NAMALWA (cell line): ENCODE measurements at places on chromosomes 13 and 19.
A peak's percentile ranks its signal among the peaks of the same experiment; 100 is the strongest.

GRCh38 chr13:111474136-111475002, 153.9 kb downstream of the TEX29 start:
- peak; percentile 69 for DNase-seq

DNA sequence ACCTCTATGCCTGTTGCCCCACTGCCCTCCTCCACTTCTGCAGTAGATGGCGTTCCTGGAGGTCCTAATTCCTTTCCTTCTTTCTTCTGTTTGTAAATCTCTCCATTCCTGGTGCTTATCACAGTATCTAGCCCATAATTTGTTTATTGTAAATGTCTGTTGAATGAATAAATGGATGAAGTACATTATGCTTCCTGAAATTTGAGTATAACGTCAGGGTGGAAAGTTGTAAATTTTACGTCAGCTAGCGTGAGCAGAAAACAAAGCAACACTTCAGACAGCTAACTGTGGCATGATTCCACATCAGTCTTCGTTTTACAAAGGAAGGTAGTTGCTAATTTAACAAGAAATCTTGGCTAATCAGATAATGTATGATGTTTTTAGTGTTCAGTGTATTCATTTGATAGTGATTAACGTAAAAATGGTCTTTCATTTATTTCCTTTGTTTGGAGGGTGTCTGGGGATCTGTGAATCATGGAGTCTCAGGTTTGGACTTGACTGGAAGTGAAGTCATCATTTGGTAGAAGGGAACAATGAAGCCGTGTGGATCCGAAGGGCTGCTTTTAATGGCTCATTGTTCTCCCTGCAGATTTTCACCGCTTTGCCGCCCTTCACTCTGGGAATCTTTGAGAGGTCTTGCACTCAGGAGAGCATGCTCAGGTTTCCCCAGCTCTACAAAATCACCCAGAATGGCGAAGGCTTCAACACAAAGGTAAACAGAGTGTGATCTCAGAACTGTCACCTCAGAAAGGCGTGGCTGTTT, 215.1 kb downstream of the SHISA2 start:
- DNase-seq = no peak

DNA sequence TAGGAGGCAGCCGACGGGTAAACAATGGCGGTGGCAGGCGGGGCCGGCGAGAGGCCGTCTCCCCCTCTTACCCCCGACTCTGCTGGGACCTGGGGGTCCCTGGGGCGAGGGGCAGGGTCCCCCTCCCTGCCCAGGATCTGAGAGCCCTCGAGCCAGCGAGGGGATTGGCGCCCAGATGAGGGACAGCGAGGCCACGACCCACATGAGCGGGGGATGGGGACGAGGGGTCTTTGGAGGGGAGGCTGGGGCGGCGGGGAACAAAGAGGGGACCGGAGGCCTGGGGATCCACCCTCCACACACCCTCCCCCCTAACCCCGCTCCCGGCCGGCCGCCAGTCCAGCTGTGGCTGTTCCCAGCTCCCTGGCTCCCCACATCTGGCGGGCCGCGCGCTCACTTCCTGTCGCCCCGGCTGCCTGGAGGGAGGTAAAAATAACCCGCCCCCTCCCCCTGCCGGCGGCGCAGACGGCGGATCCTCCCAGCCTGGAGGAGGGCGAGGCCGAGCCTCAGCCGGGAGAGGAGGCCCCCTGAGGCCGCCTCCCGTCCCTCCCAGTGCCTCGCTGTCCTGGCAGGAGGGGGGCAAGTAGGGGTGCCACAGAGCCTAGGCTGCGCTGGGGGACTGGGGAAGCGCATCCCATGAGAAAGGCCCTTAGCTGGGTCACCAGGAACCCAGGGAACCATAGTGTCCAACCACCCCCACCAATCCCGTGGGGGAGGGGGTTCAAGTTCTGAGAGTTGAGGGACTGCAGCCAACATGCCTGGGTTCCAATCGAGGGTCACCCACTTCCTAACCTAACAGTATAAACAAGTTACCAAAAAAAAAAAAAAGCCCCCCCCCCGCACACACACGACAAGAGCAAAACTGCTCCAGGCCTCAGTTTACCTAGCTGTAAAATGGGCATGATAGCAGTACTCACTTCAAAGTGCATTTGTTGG, 29.3 kb upstream of the NANOS3 start:
- peak; percentile 70 for DNase-seq

- DNase-seq = no peak
Observed at GRCh38 chr13:95620825-95621498, 23.5 kb downstream of the DZIP1 start.

DNA sequence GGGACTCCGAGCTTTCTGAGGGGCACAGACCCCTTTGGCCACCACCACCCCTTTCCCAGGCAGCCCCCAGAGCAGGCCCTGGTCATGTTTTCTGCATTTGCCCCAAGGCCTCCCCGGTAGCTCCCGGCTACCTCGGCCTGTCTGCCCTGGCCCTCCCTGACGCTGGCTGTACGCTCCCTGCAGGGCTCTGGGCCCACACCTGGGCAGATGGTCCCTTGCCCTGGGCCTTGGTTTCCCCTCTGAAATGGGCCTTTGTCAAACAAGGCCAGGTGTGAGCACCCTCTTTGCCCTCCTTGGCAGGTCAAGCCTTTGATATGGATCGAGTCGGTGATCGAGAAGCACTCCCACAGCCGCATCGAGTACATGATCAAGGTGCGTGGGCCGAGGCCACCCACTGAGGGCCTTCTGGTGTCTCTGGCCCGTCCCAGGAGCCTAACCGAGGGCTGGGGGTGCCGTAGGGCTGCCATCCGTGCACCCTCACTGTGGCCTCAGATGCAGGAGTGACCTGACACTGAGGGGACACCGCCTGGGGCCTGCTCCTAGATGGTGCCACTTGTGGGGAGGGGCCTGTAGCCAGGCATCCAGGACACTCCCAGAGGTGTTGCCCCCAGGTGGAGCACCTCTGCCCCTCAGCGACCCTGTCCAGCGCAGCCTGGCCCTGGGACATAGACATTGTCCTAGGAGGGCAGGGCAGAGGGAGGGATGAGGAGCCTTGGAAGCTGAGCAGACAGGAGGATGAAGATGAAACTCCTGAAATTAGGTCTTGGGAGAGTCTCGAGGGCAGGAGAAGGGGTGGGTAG, 30.3 kb downstream of the AP1M1 start:
- no peak for DNase-seq

DNA sequence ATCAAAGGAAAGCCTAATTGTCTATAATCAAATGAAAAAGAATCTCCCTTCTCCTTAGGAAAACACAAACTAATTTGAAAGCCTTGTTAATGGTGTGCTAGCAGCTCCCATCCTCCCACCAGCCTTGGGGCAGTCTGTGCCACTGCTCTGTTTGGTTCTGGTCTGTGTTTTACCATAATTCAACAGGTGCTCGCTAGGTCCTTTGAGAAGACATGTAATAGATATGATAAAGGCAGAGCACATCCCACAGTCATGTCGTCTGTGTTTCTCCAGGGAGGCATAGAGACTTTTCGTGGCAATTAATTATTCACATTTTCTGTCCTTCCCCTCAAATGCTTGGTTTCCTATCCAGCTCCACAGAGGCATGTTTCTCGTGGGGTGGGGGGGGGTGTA, 23.8 kb downstream of the FAM124A start:
- no peak for DNase-seq

- DNase-seq = no peak
Observed at GRCh38 chr13:36438594-36439483, 6.5 kb downstream of the CCNA1 start.

DNA sequence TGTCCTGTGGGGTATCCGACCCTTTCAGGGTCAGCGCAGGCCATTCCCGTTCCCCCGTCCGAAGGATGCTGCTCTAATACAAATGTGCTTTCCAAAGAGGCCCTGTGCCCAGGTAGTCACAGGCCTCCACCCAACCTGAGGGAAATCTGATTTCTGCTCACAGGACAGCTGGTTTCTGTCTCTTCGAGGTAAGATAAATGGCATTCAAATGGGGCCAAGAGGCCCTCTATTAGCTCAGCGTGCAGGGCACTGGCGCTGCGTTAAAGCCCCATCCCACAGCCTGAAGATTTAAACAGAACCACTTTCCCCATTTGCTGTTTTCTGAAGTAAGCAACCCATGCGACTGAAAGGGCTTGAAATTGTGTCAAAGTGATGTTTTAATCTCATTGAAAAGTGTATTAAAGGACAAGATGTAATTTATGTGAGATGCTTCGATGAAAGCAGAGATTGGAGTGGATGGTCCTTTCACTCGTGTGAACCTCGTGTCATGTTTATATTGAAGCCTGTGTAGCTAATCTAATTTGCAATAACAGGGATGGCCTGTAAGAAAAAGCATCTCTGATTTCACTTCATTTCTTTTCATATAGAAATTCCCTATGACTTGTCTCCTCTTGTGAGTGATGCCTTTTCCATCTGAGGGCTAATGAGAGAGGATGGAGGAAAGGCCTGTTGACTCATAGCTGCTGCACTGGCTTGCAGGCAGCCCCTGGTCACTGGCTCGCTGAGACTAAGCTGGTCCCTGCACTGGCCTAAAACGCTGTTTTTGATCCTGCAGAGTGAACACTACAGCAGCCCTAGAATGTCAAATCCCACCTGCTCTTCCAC, 7.3 kb upstream of the SOX1 start:
- DNase-seq = no peak

- DNase-seq = no peak
Observed at GRCh38 chr19:39100500-39101166, 16.5 kb downstream of the ACP7 start.

DNA sequence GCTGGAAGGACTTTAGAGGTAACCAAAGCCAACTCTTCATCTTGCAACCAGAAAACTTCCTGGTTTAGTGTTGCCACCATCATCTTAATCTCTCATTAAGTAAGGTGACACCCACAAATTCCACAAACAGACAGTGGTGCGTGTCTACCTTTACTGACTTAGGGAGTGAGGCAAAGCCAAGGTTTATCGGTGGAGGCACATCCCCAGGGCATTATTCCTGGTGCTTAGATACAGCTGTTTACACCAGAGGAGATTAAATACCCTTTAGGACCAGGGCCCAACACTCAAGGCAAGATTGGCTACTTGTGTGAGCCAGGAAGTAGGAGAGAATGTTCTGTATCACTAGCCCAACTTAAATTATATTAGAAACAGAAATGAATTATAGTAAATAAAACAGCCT, 9.5 kb downstream of the STOML3 start:
- DNase-seq = no peak

DNA sequence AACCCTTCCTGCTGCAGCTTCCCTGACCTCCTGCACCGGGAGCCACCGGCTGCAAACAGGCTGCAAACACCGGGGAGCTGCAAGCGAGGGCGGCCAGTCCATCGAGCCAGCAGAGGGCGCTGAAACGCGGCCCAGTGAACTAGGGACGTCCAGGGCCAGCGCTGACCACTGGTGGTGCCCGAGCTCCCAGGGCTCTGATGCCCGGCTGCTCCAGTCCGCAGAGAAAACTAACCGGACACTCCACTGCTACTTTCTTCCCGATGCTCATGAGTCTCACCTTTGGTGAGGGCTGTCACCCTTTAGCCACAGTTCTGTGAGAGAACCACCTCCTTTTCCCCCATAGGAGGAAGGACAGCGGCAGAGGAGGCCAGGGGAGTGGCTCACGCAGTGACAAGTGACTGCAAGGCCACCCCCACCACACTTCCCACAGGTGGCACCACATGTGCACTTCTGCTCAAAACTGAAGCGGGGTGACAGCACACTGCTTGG, 82.8 kb upstream of the MTIF3 start:
- DNase-seq = peak; percentile 27

DNA sequence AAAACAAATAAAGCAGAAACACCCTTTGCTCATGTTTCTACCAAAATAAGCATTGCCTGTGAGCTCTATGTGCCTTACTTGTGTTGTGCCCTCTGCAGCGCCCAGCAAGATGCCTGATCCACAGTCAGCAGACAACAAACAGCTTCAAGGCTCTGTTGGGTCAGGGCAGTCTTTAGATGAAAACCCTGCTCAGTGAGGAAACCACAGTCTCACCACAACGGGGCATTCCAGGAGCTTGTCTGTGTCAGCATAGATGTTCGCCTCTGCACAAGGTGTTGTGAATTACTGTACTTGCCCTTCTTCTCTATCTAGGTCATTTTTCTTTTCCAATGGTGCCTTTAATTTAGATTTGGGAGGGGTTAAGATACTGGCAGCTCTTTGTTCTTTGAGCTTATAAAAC, 251.9 kb downstream of the COL4A1 start:
- no peak for DNase-seq

- DNase-seq = peak; percentile 45
Observed at GRCh38 chr19:58009666-58010301, 7.2 kb upstream of the ZNF606 start.

- no peak for DNase-seq
Observed at GRCh38 chr13:94317063-94317491, 162.4 kb downstream of the DCT start.

GRCh38 chr19:1074544-1075283, 7.7 kb downstream of the ARHGAP45 start:
- DNase-seq = peak; percentile 88

DNA sequence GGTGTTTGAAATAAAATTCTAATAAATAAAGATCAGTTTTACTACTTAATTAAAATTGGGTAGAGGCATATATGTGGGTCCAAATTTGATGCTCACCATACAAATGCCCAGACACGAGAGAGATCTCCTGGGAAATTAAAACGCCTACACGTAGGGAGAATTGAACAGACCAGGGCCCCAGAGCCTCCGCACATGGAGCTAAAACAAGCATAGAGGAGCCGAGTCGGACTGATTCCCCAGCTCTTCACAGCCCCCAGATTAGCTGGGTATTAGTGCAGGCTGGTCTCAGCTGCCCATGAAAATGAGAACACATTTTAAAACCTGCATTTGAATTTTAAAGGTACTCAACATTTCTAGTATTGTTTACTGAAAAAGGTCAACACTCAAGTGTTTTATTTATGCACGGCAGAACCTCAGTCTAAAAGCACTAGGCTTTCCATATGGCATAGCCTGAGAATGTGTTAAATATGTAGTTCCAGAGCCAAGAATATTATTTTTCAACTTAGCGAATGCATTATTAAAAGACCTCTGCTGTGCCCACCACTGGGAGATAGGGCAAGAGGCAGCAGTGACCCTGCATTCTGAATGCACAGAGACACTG, 344.8 kb downstream of the ENOX1 start:
- DNase-seq = no peak

DNA sequence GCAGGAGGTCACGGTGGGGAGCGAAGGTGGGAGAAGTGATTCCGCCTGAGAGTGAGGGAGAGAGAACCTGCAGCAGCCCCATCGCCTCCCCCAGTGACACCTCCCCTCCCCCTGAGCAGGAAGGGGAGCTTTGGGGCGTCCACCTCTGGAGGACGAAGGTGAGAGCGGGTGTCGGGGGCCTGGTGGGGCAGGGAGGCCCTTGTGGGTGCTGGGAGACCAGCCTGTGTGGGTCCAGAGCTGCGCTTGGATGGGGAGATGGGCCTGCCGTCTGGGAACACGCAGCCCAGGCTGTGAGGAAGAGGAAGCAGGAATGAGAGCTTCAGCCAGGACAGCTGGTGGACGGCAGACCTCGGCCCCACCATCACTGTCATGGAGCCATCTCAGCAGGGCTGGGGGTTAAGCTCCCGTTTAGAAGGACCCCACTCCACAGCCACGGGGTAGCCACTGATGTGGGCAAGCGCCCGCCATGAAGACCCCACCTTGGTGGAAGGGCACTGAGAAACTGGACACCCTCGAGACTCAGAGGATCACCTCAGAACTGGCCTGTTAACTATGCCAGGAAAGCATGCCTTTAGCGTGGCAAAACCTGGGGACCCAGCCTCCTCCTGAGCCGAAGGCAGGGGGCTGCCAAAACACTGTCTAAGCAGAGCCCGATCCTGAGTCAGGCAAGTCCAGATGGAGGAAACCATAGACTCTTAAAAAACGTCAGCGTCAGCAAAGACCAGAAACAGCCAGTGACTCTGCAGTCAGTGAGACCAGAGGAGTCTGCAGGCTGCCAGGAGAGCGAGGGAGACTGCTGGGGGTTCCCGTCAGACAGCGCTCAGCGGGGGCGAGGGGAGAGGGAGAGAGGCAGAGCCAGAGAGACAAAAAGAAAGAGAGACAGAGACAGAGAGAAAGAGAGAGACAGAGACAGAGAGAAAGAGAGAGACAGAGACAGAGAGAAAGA, 6.4 kb upstream of the PROZ start:
- peak; percentile 43 for DNase-seq
